Activated CD4-positive, alpha-beta memory T cell treated with anti-CD3 and anti-CD28 coated beads for 36 hours (primary cell): ENCODE measurements at places on chromosomes 2 and 18. TPM values are rescaled to one million over a fixed set of nuclear protein-coding genes. Genes with fewer than 3 reads are reported as not detected.

The KCNG3 gene
- not detected for total RNA-seq

The TUBA4B gene
- total RNA-seq, result not detected

The RASGRP3 gene
- 1.2 TPM for total RNA-seq

DNA sequence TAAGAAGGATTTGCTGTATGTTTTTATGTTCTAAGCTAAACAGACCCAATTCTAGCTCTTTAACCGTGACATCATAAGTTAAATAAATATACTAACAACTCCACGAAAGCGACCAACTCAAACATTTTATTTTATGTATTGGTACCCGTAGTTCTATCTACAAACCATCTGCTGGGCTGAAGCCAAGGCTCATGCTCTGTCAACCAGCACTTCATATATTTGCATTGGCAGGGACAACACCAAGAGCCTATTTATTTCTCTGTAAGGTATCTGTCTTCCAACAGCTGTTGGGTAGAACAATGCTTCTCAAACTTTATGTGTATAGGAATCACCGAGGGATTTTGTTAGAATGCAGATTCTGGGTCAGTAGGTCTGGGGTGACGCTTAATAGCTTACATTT lies 64.5 kb downstream of the PID1 start:
- no peaks in the 10 kb centered on the region for H3K36me3 ChIP-seq
- H3K27me3 ChIP-seq, result no peaks in the 10 kb centered on the region
- no peak overlapping the region for H3K4me3 ChIP-seq
- no peak overlapping the region for H3K27ac ChIP-seq
- H3K4me1 ChIP-seq, result no peaks in the 10 kb centered on the region
- DNase-seq, result no peak
